Hematopoietic multipotent progenitor cell treated with erythropoietin and hydrocortisone succinate and interleukin-3 and kit ligand, for 6 days (in vitro differentiated cells): ENCODE measurements at places on chromosomes 1 and 21.

- peak; percentile 78 for DNase-seq
Measured at GRCh38 chr21:28884481-28884880, 108.2 kb downstream of the LTN1 start.

GRCh38 chr1:17572264-17572985 is 32.9 kb downstream of the ARHGEF10L start:
- peak; percentile 39 for DNase-seq

DNA sequence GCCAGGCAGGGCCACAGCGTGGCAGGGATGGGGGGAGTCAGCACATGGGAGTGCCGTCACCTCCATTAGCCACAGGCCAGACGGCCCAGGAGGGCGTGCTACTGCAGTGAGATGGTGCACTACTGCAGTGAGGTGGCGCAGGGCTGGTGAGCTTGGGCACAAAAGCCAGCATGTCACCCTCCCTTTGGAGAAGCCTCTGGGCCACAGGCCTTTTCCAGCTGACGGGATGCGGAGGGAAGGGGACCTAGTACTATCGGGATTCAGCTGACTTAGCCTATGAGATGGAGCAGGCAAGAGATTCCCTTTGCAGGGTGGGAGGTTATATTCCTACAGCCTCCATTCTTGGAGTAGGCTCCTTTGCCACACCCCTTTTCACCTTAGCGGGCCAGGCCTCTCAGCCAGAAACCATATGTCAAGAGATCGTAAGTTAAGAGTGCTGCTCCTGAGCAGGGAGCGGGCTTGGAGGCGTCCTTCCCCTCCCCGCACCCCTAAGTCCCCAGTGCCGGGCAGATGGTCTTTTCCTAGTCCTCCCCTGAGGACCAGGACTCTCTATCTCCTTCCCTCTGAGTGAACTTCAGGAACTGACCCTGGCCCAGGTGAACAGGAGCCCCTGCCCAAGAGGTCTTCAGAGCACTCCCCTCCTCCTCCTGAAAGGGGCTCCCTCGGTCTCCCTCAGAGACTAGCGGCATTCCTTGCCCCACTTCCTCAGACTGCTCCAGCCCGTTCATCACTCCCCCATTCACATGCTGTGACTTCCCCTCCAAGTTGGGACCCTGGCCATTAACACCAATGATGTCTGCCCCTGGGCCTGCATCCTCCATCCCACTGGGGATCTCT is 8.2 kb downstream of the NES start:
- no peak for DNase-seq

- DNase-seq = no peak
Measured at GRCh38 chr1:48659801-48660200, 116.9 kb downstream of the BEND5 start.

DNA sequence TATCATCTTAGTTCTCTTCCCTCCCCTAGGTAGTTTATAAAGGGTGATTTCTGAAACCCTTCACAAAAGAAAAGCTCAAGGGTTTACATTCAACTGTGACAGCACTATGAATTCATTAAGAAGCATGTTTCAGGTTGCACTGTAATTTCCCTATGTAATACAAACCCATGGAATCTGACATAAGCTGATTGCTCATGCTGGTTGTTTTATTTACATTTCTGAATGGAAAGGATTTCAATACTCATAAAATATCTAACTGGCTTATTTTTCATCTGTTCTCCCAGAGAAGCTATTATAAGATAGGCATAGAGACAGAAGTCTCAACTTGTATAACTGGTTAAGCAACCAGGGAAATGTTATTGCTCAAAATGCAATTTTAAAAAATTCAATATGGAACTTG is 20.5 kb downstream of the WNT2B start:
- DNase-seq = no peak

GRCh38 chr1:7111853-7112252 is 326.6 kb downstream of the CAMTA1 start:
- no peak for DNase-seq

- DNase-seq = no peak
Measured at GRCh38 chr1:195053478-195053877, 1554.8 kb downstream of the KCNT2 start.

DNA sequence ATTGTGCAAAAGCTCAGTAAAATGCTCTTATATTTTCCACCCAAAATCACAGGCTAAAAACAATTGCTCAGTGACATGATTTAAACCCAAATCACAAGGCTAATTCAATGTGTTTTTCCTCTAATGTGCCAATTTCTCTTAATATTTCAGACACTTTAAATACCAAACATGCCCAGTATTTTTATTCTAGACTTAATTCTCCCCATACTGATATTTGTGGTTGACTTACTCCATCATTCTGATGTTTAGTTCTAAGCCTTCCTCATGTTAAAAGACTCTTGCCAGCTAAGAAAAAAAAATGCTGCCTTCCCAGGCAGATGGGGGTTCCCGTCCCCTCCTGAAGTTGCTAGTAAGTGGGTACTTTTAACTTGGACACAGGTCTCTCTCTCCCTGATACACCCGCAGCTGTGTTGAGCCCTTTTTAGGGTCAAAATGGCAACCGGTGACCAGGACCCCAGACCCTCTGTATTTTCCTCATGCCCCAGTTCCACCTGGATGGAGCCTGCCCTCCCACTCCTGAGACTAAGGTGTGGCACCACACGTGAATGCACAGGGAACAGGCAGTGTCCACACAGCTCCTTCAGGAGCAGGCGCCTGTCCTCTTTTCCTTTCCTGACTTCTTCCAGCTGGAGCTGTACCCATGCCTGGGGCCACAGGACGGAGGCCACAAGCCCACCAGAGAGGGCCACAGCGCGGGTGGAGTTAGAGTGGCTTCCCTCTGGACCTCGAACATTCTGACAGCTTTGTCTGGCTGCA is 118.9 kb downstream of the RIPK4 start:
- DNase-seq = no peak

GRCh38 chr1:178938959-178939317 is 68.1 kb upstream of the ANGPTL1 start:
- no peak for DNase-seq

DNA sequence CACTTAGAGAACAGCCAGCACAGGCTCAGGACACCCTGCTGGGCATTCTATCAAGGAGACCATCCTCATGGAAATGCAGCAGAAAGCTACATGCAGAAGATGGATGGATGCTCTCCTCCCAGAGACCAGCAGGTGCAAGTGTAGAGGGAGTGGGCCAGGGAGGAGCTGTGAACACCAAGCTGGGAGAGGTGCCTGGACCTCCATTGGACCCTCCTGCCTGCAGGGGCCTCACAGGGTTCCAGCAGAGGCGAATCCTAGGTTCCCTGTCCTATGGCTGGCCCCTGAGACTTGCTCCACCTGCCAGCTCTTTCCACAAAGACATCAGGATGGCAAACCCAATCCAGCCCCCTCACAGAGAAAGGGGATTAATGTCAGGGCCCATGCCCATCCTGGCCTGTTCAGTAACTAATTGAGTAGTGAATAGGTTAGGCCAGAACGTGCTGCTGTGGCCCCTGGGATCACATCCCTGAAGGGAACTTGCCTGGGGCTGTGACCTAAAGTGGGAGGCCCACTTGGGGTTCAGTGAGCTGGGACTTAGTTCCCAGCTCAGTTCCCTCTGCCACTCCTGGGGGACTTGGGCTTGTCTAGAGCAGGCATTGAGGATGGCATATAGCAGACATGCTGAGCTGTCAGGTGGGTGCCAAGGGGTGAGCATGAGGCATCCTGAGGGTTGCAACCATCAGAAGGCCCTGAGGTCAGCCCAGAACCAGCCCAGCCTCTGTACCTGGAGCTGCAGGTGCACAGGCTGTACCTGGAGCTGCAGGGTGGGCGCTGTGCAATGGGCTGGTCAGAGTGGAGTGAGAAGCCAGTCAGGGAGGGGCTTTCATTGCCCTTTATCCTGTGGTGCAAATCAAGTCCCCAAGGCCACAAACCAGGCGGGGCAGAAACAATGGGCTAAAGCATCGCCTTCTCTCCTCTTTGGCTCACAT is 22.9 kb upstream of the ZNF678 start:
- no peak for DNase-seq

- DNase-seq = no peak
Measured at GRCh38 chr21:39063517-39063916, 119.7 kb downstream of the PSMG1 start.

GRCh38 chr1:115815694-115816093 is 25.2 kb downstream of the NHLH2 start:
- no peak for DNase-seq

DNA sequence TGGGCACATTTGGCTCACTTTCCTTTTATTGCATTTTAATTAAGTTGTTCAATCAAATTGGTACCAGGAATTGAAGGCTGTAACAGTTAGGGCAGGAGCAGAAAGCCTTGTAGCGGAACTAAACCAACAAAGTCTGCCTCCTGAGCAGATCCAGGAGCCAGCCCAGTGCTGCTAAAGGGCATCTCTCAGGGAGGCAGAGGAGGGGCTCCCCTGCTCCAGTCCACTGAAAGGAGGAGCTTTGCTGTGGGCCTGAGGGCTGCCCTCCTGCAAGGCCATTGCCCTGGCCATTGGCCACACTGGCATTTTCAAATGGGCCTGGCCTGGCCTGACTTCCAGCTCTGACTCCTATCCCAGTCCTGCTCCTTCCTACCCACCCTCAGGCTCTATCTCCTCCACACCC is 3.7 kb upstream of the TRABD2B start:
- no peak for DNase-seq

- no peak for DNase-seq
Measured at GRCh38 chr1:221161571-221162041, 282.4 kb downstream of the HLX start.

- no peak for DNase-seq
Measured at GRCh38 chr1:221761354-221762002, 19.6 kb upstream of the DUSP10 start.

DNA sequence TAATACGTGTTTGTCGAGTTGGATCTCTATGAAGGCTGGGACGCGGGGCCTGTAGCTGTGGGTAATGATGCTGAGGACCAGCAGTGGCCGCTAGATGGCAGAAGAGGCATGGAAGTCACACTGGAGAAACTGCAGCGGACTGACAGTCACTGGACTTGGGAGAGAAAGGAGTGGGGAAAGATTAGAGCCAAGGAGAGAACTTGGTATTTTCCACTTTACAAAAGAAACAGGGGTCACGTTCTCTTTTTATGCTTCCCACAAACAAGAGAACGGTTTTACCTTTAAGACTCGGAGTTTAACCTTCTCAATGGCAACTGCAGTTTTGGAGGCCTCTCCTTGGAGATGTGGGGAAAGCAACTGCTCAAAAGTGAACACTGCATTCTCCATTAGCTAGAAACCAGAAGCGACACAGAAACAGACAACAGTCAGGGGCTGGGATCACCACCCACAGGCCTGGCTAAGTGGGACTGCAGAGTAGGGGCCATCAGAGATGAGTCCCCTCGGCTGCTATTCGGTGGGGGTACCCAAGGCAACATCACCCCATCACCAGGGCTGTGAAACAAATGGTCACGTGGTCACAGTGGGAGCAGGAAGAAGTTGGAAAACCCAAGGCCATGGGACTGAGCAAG is 51.1 kb upstream of the EDEM3 start:
- DNase-seq = peak; percentile 95

GRCh38 chr1:42756956-42757891 is 9.6 kb downstream of the P3H1 start:
- peak; percentile 91 for DNase-seq

DNA sequence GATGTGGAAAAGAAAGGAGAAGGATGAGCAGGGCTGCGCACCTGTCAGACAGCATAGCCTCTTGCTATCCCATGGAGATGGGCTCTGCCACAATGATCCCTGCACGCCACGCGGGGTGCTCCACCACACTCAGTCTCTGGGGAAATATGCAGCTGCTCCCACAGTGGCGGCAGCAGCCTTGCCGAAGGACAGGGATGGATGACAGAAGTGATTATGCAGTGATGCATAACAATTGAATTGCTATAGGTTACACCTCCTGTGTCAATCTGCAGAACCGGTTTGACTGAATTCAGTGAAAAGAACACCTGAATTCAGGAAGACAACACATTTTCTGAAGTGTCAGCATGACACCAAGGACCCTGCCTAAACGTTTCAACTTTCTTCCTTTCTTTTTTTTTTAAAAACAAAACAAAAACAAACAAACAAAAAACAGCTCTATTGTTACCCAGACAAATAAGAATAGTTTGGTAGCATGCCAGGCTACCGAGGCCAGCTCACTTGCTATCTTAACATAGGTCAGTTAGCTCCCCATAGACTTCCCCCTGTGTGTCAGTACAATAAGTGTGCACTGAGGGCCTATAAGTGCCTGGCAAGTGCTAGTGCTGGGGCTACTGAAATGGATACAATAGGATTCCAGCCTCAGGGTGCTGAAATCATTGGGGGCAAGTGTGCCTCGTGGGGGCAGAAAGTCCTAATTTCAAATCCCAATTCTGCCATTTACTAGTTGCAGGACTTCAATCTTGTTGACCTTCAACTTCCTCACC is 127.6 kb upstream of the LMO4 start:
- DNase-seq = no peak

GRCh38 chr1:240701412-240701811 is 89.5 kb upstream of the GREM2 start:
- DNase-seq = no peak

GRCh38 chr21:43697758-43698643 is 20.9 kb upstream of the PDXK start:
- DNase-seq = no peak

- DNase-seq = no peak
Measured at GRCh38 chr1:245715291-245715701, 560.5 kb downstream of the KIF26B start.

DNA sequence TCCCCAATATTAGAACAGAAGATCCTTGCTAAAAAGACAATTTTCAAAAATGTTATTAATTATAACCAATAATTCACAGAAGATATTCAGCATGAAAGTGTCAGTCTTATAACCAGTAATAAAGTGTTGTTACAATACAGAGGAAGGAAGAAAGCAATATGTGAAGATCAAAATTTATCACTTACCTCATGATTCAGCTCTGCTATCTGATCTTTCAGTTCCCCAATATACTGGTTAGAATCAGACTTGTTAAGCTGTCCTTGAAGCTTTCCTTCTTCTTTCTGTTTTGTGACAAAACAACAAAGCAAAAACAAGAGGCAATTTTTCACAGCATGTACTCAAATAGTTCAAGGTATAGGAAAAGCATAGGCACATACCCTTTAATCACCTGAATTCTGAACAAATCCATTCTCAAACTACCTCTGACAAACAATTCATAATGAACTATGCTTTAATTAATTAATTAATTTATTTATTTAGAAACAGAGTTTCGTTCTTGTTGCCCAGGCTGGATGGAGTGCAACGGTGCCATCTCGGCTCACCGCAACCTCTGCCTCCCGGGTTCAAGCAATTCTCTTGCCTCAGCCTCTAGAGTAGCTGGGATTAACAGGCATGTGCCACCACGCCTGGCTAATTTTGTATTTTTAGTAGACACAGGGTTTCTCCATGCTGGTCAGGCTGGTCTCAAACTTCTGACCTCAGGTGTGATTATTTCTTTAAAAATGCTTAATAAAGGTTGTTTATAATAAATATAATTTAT is 76.9 kb upstream of the GFI1 start:
- DNase-seq = peak; percentile 62
